ENCODE measurements at places on chromosomes 5 and 9. TPM values are rescaled to one million over a fixed set of nuclear protein-coding genes. Genes with fewer than 3 reads are reported as not detected.

DNA sequence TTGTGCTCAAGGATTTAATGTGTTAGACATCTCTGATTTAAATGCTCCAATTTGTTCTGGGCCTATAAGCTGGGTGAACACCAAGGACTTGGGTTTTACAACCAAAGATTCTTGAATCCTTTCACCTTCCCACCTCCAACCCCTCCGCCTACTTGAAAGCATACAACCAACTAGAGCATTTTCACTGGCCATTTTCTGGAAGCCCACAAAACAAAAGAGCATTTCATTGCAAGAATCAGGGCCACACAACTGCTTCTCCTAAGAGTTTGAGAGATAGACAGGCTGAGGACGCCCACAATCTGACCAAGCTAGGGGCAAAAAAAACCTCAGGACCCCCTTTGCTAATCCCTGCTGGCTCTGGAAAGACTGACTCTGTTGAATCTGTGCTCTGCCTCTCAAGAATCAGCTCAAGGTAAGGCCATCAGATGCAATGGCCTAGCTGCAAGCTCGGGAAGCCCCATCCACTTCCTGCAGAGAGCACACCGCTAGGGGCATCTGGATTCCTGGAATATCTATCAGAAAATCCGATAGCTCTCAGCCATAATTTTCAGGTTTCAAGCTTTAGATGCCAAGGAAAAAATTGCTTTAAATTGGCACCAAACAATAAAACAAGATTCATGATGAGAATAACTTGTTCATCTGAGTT lies 57.7 kb downstream of the RETREG1 start:
- no peak for DNase-seq

The STING1 gene
- 25.9 TPM for total RNA-seq

DNA sequence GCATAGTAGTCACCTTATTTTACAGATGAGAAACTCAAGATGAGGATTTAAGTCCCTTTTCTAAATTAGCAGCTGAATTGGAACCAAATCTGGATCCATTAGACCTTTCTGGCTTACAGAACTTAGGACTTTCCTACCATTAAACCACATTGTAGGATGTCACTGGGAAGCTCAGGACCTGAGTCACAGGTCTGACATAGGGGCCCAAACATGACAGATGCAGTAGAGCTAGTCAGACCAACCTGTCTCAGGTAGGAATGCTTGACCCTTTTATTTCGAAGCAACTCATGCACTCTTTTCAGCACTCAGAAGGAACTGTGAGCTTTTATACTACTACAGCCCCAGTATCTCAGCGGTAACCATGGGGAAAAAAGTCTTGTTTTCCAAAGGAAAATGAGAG lies 2.6 kb downstream of the RAB24 start:
- no peak for DNase-seq

- DNase-seq: no peak
Observed at GRCh38 chr5:35066260-35066795, 18.6 kb upstream of the AGXT2 start.

The NR2F1-AS1 gene
- total RNA-seq: 30.3 TPM

DNA sequence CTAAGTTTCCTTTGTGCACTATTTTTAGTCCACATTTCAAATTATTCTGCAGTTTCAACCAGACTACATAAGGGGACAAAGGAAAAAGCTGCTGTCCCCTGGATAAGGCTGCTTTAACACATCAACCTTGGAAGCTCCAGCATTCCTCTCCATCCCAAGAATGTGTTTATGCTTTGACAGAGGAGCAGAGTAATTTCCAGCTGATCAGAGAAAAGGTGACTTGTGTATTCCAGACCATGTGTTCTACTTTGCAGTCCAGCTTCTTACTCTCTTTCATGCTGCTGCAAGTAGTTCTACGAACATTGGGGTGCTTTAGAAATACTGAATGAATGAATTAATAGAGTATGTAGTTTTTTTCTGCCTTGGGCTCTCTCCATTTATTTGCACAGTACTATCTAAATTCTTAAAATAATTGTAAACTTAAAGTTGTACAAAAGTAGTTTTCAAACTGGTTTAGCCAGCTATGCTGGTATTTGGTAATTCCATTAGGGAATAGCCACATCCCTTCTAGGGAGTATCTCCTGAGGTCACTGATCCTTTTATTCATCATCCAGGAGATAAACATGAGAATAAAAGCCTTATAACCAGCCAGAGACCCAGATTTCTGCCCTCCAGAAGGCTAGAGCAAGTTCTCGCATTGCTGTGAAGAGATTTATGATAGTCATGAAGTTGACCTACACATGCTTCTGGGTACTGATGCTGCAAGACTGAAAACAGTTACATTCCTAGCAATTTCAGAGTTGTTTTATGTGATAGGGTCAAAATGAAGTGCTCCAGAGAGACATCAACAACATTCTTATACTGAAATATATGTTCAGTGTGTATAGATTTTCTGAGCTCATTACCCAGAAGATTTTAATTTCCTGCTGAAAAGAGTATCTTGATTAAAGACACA lies 215.2 kb downstream of the COMMD10 start:
- DNase-seq: peak; percentile 79

GRCh38 chr9:125486152-125486508 lies 220.9 kb downstream of the MAPKAP1 start:
- DNase-seq: no peak

GRCh38 chr9:81145331-81145963 lies 543.9 kb downstream of the TLE1 start:
- no peak for DNase-seq

DNA sequence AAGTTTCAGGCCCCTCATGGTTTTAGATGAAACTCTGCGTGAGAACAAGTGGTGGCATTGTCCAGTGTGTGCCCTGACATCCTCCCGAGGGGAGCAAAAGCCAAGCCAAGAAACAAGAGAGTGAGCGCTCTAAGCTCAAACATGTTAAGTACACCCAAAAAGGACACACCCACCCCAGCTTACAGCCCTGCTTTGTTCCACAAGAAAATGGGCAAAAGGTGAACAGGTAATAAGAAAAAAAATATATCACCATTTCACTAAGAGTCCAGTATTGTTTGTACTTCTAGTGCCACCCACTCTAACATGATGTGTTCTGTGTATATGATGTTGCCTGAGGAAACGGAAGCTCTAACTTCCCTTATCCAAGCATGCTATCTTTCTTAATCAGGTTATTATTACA lies 278.2 kb downstream of the SLIT3 start:
- no peak for DNase-seq

The LHX2 gene
- not detected for total RNA-seq

GRCh38 chr9:135614821-135615665 lies 24.3 kb downstream of the GLT6D1 start:
- DNase-seq: no peak

DNA sequence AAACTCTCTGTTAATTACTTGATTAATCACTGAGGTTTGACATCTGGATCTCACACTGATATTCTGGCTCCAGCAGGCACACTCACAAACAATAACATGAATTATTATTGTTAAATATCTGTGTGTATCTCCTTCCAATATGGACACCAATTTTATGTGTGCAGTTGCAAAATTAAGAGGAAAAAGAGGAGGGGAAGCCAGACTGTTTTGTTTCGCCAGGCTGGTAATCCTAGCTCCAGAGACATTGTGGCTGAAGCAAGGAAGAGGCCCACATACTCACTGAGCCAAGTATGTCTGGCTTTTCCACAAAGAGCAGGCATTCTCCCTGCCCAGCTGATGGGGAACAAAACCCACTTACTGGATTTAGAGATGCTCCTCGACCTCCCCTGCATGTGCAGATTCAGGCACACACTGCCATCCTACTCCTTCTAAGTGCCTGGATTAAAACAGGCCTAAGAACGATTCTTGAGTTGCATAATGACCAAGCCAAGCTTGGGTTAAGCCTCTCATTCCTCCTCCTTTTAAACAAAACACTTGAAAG lies 181.9 kb downstream of the ESM1 start:
- peak; percentile 25 for DNase-seq
